ENCODE measurements at places on chromosomes 13 and 19.
A peak's percentile ranks its signal among the peaks of the same experiment; 100 is the strongest.

DNA sequence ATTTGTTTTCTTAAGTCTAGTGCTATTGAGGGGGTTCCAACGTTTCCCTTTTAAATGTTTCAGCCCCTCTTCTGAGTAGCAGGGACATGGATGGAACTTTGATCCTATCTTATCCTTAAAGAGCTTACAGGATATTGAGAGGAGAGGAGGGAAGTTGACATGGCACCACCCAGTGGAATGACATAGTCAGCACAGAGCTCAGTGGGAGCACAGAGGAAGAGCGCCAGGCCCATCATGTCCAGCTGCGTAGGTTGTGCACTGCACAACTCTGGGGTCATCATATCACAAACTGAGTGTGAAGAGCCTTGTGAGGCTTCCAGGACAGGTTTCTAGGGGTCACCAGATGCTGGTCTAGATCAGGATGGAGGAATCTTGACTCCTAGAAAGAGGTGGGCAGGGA is 4.6 kb upstream of the CDC42EP5 start:
- no peak overlapping the region for H3K27ac ChIP-seq
- peaks cover 33% of the 10 kb centered on the region for H3K4me1 ChIP-seq
- no peaks in the 10 kb centered on the region for H3K36me3 ChIP-seq
- DNase-seq: no peak
- no peak overlapping the region for H3K4me3 ChIP-seq
- peaks cover 34% of the 10 kb centered on the region for H3K27me3 ChIP-seq

DNA sequence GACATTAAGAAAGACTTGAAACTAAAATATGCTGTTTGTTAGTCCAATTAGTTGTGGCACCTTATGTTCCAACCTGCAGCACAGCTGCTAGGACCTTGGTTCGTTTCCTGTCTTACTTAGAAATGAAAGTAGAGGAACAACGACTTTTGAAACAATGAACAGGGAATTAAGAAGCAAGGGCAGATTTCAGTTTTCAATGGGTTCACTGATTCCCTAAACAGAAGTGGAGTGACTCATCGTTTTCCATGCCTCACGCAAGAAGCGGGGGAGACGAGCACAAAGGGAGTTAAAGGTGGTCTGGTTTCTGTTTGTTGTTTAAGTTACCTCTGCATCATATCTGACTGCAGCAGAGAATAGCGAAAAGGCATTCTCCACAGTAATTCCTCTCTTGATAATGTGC is 44.8 kb downstream of the PHF11 start:
- peak; percentile 22 for DNase-seq
- peak overlapping the region; percentile 77 for H3K27ac ChIP-seq
- H3K36me3 ChIP-seq: peaks cover 35% of the 10 kb centered on the region
- H3K4me3 ChIP-seq: peak overlapping the region; percentile 47
- H3K4me1 ChIP-seq: peaks cover 21% of the 10 kb centered on the region

GRCh38 chr19:39363901-39364457 is 21.8 kb downstream of the SAMD4B start:
- no peaks in the 10 kb centered on the region for H3K27me3 ChIP-seq
- no peak overlapping the region for H3K4me3 ChIP-seq
- no peak for DNase-seq
- H3K36me3 ChIP-seq: peaks cover 34% of the 10 kb centered on the region
- no peaks in the 10 kb centered on the region for H3K4me1 ChIP-seq

GRCh38 chr19:11069561-11069960 is 19.7 kb upstream of the LDLR start:
- no peaks in the 10 kb centered on the region for H3K27me3 ChIP-seq
- H3K4me1 ChIP-seq: peaks cover 9% of the 10 kb centered on the region
- H3K4me3 ChIP-seq: no peak overlapping the region
- H3K36me3 ChIP-seq: peaks cover 18% of the 10 kb centered on the region
- no peak for DNase-seq

GRCh38 chr13:39509616-39510315 is 93.2 kb downstream of the LHFPL6 start:
- no peak overlapping the region for H3K4me3 ChIP-seq
- DNase-seq: no peak
- H3K27ac ChIP-seq: no peak overlapping the region
- H3K36me3 ChIP-seq: no peaks in the 10 kb centered on the region
- peaks cover 4% of the 10 kb centered on the region for H3K27me3 ChIP-seq
- no peaks in the 10 kb centered on the region for H3K4me1 ChIP-seq

GRCh38 chr13:95226932-95227695 is 74.1 kb downstream of the ABCC4 start:
- no peak overlapping the region for H3K4me3 ChIP-seq
- H3K27me3 ChIP-seq: no peaks in the 10 kb centered on the region
- H3K27ac ChIP-seq: no peak overlapping the region
- no peaks in the 10 kb centered on the region for H3K36me3 ChIP-seq
- DNase-seq: no peak
- H3K4me1 ChIP-seq: peaks cover 15% of the 10 kb centered on the region

DNA sequence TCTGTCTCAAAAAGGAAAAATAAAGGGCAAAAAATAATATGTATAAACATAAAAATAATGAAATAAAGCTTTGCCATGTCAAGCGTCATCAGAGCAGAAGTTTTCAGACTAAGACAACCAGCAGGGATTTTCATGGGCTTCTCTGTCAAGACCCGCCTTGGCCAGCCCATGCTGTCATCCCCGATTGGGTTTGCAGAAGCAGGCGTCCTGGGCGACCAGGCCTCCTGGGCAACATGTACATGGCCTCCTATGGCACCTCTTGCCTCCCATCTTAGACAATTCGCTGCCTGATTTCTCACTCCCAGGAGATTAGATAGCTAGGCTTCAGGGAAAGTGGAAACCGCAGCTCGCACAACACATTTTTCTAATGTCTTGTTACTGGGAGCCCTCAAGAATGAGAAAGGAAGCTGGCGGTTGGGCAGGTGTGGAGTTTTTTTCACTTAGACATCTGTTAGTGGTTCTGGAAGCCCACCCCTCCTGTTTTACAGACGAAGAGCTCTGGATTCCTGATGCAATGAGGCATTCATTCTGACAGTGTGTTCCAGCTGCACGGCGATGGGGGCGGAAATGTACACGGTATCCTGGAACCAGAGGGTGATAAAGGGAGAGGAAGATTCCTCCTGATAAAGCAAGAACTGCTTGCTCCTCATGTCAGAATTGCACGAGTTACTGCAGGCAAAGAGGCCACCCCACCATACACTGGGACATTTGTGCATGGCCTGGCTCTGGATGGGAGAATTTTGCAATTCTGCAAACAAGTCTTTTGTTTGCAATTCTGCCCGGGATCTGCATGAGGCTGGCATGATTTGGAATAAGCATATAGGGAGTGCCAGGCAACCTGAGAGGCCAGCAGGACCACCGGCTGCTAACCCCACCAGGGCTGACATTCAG is 47.4 kb upstream of the KATNAL1 start:
- no peak overlapping the region for H3K4me3 ChIP-seq
- no peak for DNase-seq
- no peak overlapping the region for H3K27ac ChIP-seq
- peaks cover 19% of the 10 kb centered on the region for H3K36me3 ChIP-seq
- peaks cover 11% of the 10 kb centered on the region for H3K27me3 ChIP-seq
- peaks cover 19% of the 10 kb centered on the region for H3K4me1 ChIP-seq

DNA sequence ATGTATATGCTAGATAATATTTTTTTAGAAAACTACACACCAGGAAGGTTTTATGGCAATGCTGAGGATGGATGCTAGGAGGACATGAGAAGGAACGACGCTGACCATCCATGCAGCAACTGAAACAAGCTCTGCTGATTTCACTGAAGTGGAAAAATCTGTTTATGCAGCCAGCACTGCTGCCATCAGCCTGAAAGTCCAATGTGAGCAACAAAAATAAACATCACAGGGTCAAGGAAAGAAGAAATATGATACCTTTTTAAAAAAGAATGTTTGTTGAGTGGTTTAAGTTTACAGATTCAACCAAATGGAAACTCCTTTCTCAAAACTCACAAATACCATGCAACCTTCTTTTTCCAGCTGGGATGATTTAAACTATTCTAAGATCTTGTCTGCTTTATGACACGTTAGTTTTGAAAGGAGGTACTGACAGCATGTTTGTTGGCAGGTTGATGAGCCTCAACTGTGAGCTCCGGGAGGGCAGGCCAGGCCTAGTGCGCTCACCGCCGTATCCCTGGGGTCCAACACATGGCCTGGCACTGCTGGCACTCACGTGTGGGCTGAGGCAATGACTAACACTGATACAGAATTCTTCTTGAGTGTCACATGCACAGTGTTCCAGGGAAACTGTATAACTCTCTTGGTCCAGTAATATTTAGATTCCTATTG is 46.8 kb downstream of the LATS2 start:
- peaks cover 2% of the 10 kb centered on the region for H3K36me3 ChIP-seq
- no peak overlapping the region for H3K4me3 ChIP-seq
- DNase-seq: no peak
- H3K4me1 ChIP-seq: peaks cover 28% of the 10 kb centered on the region
- no peak overlapping the region for H3K27ac ChIP-seq
- H3K27me3 ChIP-seq: no peaks in the 10 kb centered on the region

- H3K4me1 ChIP-seq: no peaks in the 10 kb centered on the region
- no peak for DNase-seq
- H3K27me3 ChIP-seq: peaks cover 3% of the 10 kb centered on the region
- no peaks in the 10 kb centered on the region for H3K36me3 ChIP-seq
Observed at GRCh38 chr13:94933936-94934335, 221.6 kb upstream of the SOX21 start.

DNA sequence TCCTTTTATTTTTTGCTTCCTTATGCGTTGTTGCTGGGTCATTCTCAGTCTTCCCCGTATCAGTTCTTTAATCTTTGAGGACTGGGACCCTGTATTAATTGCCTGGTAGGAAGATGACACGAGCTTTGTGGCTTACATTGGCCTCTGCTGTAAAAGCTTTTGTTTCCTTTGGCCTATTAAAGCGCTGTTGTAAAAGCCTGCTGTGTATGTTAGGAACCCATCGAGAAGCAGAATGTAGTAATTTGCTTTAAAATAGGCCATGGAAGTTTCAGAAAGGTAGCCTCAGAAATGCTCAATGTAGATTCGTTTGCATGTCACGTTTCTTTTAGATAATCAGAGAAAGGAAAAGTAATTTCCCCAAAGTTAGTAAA is 257.5 kb upstream of the STARD13 start:
- H3K4me3 ChIP-seq: peak overlapping the region; percentile 88
- no peak for DNase-seq
- peaks cover 30% of the 10 kb centered on the region for H3K4me1 ChIP-seq
- no peaks in the 10 kb centered on the region for H3K27me3 ChIP-seq
- peaks cover 10% of the 10 kb centered on the region for H3K36me3 ChIP-seq

DNA sequence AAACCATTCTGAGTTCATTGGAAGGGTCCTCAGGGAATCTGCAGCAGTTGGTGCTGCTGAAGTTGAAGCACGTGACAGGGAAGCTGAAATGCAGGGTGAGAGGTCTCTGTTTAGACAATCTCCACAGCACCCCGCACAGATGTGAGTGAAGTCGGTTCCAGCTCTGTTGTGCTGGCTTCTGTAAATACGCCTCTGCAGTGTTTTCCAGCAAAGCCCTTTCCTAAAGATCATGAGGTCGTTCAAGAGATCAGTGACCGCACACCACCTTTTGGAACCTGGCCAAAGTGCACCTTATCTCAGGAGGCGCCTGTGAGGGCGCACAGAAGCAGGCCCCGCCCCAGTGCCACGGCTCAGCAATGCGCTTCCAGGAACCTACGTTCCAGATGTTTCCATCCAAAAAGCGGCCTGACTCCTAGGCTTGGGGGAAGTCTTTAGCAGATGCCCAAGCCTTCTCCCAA is 10.8 kb downstream of the CUL4A start:
- no peak overlapping the region for H3K4me3 ChIP-seq
- DNase-seq: no peak
- H3K36me3 ChIP-seq: peaks cover 32% of the 10 kb centered on the region
- peaks cover 11% of the 10 kb centered on the region for H3K4me1 ChIP-seq
- no peaks in the 10 kb centered on the region for H3K27me3 ChIP-seq
- H3K27ac ChIP-seq: no peak overlapping the region

- no peak overlapping the region for H3K27ac ChIP-seq
- no peaks in the 10 kb centered on the region for H3K4me1 ChIP-seq
- H3K36me3 ChIP-seq: no peaks in the 10 kb centered on the region
Observed at GRCh38 chr13:43864921-43865320, 14.6 kb downstream of the CCDC122 start.

GRCh38 chr13:44504116-44504515 is 72.0 kb downstream of the TSC22D1 start:
- no peak overlapping the region for H3K27ac ChIP-seq
- no peaks in the 10 kb centered on the region for H3K36me3 ChIP-seq
- no peaks in the 10 kb centered on the region for H3K27me3 ChIP-seq
- H3K4me1 ChIP-seq: no peaks in the 10 kb centered on the region

DNA sequence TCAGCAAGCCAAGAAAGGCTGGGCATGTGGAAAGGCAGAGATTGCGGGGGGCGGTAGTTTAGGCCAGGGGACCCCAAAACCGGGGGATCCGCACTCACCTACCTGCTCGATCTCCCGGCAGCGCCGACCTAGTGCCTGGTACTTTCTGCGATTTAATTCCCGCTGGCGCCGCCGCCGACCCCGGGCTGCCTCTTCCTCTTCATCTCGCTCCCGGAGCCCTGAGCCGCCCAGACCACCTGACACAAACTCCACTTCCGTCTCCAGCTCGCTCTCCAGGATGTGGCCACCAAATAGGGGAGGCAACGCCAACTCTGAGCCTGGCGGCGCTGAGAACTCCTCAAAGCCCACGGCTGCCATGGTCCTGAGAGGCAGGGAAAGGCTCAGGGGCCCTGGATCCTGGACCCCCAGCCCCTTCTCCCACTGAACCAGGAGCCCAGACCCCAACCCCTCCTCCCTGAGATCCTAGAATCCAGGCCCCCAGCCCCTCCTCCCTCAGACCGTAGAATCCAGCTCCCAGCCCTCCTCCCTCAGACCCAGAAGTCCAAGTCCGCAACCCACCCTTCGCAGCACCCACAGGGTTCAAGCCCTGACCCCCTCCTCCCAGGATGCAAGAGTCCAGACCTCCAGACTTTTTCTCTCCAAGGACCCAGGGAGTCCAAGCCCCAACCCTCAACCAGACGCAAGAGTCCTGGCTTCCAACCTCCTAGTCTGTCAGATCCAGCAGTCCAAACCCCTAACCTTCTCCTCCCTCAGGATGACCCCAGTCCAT is 933 bp downstream of the TFPT start:
- DNase-seq: peak; percentile 84
- H3K4me3 ChIP-seq: peak overlapping the region; percentile 98
- peaks cover 41% of the 10 kb centered on the region for H3K36me3 ChIP-seq
- peak overlapping the region; percentile 94 for H3K27ac ChIP-seq
- H3K4me1 ChIP-seq: peaks cover 29% of the 10 kb centered on the region

DNA sequence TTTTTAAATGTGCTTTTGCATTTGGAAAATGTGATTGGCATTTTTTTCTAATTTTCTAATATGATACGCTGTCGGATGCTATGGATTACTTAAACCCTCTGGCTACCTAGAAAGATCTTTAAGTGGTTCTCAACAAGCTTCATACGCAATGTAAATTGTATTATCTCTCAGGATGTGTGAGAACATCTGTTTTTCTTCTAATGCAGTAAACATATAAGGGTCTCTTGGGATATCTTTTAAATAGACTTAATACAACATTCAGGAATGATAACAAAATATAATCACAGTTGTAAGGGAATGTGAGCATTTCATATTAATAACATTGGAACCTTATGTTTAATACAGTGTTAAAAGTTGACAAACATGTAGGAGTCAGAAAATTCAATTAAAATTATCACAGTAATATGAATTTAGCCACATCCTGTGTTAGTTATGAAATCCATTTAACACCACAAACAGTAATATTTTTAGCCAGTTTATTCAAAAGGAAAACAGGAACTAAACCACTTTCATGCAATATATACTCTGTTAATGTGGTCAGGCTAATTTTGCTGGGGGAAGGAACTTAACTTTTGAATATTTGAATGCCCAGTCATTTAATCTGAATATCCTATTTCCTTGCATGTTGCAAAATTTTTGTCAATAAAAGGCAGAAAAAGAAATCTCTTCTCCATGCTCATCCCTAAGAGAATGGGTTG is 15.0 kb upstream of the ALOX5AP start:
- no peak overlapping the region for H3K27ac ChIP-seq
- H3K4me1 ChIP-seq: peaks cover 22% of the 10 kb centered on the region
- peaks cover 5% of the 10 kb centered on the region for H3K27me3 ChIP-seq
- DNase-seq: no peak
